Activated naive CD4-positive, alpha-beta T cell (primary cell): ENCODE measurements at places on chromosomes 11 and 22.

DNA sequence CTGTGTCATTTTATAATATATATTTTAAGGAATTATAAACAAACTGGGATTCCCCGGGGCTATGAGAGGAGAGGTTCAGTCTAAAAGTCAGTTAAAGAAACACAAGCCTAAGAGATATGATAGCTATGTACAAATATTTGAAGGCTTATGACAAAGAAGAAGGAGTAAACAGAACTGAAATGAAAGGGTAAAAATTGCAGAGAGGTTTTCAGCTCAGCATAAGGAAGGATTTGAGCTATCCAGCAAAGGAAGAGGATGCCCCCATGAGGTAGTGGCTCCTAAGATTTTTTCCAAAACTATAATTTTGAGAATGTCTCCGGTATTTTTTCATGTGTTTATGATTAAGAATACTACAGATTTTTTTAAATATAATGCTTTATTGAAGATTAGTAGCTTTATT lies 57.9 kb upstream of the ANGPTL5 start:
- DNase-seq, result no peak

GRCh38 chr22:49437356-49437755 lies 390.3 kb downstream of the BRD1 start:
- no peak for DNase-seq

GRCh38 chr22:26401726-26402125 lies 27.3 kb upstream of the ASPHD2 start:
- no peak for DNase-seq

DNA sequence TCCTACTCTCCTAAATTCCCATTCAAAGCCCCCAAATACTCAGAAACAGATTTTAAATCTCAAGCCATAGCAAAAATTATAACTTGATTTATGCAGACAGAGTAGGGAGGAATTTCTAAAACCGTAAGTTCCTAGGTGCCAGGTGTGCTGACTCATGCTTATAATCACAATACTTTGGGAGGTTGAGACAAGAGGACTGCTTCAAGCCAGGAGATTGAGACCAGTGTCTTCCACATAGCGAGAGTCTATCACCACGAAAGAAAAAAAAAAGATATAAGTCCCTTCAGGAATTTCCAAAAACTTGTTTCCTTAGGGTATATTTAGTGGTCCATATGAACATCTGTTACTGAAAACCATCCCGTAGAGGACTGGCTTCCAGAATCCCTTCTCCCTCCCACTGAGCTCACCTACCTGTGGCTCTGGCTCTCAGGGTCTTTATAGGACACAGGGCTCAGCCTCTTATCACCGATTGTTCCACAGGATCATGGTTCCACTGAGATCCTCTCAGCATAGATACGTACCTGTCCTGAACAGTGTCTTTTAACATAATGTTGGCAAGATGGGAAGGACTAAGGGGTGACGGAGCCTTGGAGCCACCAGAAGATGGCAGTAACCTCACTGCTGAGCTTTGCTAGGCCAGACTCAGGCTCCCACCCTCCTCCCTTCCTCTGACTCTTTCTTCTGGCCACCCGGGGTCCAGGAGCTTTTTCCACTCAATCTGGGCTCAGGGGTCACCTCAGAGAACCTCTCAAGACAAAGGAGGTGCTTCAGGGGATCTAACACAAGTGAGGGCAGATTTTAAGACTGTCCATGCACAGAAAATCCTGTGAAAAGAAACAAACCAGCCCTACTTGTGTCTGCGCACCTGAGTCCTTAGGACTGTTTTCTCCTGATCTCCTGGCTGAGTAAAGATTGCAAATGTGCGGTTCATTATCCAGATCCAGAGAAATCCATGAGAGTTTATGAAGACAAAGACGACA lies 117.5 kb upstream of the TOP3B start:
- DNase-seq, result no peak

- no peak for DNase-seq
These were observed 1.7 kb downstream of the STX3 start for GRCh38 chr11:59756845-59757244.

DNA sequence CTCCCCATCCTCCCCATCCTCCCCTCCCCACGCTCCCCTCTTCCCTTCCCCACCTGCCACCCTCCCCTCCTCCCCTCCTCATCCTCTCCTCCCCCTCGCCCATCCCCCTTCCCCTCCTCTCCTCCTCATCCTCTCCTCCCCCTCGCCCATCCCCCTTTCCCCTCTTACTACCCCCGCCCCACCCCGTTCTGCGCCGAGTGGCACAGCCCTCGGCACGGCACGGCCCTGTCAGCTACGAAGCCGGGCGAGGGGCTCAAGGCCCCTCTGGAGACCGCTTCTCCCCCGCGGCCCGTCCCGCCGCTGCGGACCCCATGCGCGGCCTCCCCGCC lies 449.9 kb downstream of the OPCML start:
- DNase-seq, result no peak

DNA sequence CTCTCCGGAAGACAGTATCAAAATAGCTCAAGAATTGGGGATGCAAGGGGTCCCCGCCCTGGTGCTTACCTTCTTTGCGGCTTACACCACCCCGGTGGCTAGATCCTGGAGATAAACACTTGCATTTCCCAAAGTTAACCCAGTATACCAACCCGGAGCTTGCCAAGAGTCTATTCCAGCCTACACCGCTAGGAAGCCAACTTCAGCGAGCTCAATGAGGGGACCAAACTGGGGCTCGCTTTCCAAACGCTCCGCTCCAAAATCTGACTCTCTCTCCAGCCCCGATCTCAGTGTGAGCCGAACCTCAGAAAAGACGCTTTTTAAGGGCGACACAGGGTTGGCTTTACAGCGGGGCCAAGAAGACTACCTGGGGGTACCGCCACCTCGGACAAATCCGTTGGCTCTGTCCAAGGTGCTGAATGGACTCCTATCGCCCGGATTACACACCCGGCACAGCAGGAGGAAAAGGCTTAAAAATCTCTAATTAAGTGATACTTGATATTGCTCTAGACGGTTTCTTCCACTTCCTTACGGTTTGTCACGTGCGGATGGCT lies 20.1 kb upstream of the BDNF start:
- DNase-seq, result no peak

GRCh38 chr11:72924568-72925190 lies 110.5 kb downstream of the ATG16L2 start:
- no peak for DNase-seq

GRCh38 chr11:14364322-14364721 lies 5.3 kb upstream of the RRAS2 start:
- no peak for DNase-seq

DNA sequence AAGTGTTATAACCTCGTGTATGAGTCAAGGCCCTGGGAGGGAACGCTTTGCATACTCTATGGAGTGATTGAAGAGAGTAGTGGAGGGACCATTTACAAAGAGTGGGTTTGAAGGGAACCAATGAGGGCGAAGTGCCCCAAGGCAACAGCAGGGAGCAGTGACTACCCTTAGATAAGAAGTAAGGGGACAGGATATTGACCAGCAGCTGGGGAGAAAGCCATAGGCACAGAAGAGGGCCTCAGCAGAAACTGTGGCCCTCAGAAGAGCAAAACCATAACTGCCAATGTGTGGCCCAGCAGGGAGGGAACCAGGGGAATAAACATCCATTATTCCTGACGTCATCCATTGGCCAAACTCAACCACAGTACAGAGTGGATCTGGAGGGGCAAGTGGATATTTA lies 24.7 kb downstream of the PARVA start:
- no peak for DNase-seq

DNA sequence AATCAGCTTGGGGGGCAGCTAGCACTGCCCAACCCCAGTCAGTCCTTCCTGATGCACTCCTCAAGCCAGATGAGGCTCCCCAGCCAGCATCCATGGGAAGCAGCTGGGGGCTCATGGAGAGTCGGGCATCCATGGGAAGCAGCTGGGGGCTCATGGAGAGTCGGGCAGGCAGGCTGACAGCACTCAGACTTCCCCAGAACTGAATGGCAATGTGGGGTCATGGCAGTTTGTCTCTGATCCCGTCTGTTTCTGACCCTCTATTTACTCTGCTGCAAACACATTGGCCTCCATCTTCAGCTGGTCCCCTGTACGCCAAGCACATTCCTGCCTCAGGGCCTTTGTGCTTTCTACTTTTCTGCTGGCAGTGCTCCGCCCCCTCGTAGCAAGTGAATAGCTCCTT lies 314.8 kb downstream of the NTM start:
- no peak for DNase-seq

DNA sequence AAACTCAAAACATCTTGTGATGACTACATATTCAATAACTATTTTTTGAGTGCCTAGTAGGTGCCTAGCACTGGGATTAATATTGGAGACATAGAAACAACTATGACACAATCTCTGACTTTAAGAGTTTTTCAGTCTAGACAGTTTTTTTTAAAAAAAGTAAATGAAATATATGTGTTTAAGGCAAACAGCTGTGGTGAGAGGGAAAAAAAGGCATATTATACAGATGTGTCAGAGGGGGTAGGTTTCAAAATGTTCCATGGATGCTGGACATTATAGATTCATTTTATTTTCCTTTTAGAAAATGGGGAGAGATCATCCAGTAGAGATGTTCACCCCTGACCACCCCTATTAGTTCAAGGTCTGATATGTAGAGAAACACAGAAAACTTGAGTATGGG lies 90.8 kb downstream of the LUZP2 start:
- no peak for DNase-seq

GRCh38 chr22:16917144-16918003 lies 90.6 kb downstream of the GAB4 start:
- peak; percentile 8 for DNase-seq

DNA sequence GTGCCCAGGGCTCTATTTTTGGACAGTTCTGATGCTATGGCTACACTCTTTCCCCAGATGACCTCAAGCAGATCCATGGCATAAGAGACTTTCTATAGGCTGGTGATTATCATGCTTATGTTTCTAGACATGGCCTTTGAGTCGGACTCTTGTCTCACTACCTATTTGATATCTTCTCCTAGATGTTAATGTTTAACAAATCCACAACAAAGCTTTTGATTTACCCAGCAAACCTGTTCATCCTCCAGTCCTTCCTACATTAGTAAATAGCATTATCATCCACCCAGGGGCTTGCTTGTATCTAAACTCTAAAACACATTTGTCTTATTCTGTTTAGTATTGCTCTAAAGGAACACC lies 188.7 kb downstream of the CSNK2A3 start:
- no peak for DNase-seq

DNA sequence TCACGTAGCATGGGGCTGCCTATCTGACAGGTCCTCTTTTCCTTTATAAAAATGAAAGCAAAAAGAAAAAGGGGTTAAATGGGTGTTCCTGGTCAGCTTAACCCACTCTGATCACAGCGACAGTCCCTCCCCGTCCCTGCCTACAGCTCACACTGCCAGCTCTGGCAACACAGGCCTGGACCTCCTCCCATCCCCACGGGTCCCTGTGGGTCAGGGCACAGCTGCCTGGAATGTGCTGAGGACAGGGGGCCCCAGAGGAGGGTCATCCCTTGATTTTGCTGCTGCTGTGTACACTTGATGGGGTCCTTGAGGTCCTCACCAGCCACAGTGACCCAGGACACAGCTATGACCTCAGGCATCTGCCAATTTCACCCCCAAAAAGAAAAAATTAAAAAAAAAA lies 29.6 kb upstream of the CYP2D6 start:
- no peak for DNase-seq

GRCh38 chr11:127105593-127106541 lies 105.3 kb upstream of the KIRREL3 start:
- no peak for DNase-seq

DNA sequence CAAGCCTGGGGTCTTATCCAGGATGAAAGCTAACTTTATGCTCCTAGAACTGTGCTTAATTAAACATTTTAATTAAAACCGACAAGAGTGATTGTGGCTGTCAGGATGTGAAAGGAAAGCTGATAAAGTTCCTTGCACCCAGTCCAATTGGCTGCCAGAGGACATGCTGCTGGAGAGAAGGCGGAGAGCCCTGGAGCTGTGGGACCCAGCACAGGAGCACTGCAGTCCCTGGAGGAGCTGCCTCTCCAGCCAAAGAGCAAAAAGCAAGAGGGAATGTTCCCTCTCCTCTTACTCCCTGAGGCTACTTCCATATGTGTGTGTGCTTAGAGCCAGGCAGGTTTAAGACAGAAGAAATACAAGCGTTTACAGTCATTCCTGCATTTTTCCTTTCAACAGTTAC lies 118.6 kb downstream of the OPCML start:
- no peak for DNase-seq

DNA sequence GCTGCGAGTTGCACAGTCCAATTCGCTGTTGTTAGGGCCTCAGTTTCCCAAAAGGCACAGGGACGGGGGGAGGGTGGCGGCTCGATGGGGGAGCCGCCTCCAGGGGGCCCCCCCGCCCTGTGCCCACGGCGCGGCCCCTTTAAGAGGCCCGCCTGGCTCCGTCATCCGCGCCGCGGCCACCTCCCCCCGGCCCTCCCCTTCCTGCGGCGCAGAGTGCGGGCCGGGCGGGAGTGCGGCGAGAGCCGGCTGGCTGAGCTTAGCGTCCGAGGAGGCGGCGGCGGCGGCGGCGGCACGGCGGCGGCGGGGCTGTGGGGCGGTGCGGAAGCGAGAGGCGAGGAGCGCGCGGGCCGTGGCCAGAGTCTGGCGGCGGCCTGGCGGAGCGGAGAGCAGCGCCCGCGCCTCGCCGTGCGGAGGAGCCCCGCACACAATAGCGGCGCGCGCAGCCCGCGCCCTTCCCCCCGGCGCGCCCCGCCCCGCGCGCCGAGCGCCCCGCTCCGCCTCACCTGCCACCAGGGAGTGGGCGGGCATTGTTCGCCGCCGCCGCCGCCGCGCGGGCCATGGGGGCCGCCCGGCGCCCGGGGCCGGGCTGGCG lies at the start of gene BCR:
Gene BCR (plus strand): TSS at position 209 of the 592 bp plus-strand sequence. CDS start 452 bp downstream, outside the sequence.
- DNase-seq, result no peak

GRCh38 chr11:66556086-66556485 lies 9.4 kb downstream of the ACTN3 start:
- DNase-seq, result no peak

DNA sequence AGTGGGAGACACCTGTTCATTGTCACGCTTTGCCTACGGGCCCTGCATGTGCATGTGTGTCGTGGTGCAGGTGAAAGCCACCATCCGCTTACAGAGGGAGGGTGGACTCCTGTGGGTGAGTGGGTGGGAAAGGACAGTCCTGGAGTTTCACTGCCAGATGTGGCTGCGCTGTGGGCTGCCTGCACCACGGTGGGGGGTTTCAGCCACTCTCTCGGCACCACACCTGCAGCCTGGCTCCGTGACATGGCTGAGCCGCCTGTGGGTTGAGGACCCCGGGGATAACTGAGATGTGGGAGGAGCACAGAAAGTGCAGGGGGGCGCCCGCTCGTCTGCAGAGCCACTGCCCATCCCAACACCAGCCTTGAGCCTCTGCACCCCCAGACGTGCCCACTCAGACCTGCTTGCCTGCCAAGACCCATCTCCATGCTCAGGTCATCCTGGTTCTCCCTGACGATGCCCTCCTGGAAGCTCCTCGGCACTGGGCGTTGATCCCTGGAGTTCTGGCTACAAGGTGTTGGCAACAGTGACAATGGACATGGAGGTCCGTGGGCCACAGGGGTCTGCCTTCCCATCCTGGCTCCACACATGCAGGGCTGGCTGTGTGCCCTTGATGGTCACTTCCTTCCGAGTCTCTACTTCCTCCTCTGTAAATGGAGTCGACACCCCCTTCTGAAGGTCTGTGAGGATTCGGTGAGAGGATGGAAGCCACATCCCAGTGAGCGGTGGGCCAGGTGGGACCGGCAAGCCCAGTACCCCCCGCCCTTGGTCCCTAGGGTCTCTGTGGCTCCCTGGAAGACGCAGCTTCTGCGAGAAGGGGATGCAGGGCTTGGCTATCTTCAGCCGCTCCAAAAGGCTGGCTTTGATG lies 1007.0 kb downstream of the BRD1 start:
- DNase-seq, result no peak
